ENCODE measurements at places on chromosomes 3 and 15. TPM values are rescaled to one million over a fixed set of nuclear protein-coding genes. Genes with fewer than 3 reads are reported as not detected.
A peak's percentile ranks its signal among the peaks of the same experiment; 100 is the strongest.

GRCh38 chr15:65375871-65376607 lies 1.8 kb downstream of the IGDCC3 start:
- no peak overlapping the region for H3K27ac ChIP-seq
- H3K4me1 ChIP-seq, result peaks cover 10% of the 10 kb centered on the region
- peaks cover 77% of the 10 kb centered on the region for H3K27me3 ChIP-seq
- no peak for DNase-seq
- H3K36me3 ChIP-seq, result no peaks in the 10 kb centered on the region

The SYNPR gene
- total RNA-seq, result not detected

GRCh38 chr15:66144978-66145725 lies 108.4 kb downstream of the MEGF11 start:
- no peaks in the 10 kb centered on the region for H3K36me3 ChIP-seq
- no peak overlapping the region for H3K4me3 ChIP-seq
- H3K27me3 ChIP-seq, result peaks cover under 1% of the 10 kb centered on the region
- peaks cover 4% of the 10 kb centered on the region for H3K4me1 ChIP-seq

DNA sequence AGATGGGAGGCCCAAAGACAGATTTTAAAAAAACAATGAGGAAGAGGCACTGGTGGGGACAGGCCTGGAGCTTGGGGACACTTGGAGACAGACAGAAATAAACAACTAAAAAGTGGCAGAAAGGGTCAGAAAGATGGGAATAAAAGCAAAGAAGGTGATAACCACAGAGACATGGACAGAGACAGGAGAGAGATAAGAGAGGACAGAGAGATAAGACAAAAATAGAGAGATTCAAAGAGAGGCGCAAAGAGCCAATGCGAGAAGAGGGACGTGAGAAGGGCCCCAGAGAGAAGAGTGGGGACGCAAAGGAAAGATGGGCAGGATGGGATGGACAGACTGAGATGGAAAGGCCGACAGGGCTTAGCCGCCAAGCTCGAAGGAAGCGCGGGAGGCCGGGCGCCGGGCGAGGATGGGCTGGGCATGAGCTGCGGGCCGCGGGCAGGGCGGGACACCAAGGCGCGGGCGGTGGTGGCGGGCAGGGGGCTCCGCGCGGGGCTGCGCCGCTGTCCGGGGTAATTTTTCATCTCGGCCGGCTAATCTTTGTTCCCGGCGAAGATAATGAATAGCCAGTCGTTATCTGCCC lies 3.1 kb upstream of the GATA2 start:
- H3K27ac ChIP-seq, result no peak overlapping the region
- H3K4me3 ChIP-seq, result peak overlapping the region; percentile 18
- no peaks in the 10 kb centered on the region for H3K36me3 ChIP-seq
- H3K27me3 ChIP-seq, result peaks cover 75% of the 10 kb centered on the region

The ERICH6 gene
- not detected for total RNA-seq

DNA sequence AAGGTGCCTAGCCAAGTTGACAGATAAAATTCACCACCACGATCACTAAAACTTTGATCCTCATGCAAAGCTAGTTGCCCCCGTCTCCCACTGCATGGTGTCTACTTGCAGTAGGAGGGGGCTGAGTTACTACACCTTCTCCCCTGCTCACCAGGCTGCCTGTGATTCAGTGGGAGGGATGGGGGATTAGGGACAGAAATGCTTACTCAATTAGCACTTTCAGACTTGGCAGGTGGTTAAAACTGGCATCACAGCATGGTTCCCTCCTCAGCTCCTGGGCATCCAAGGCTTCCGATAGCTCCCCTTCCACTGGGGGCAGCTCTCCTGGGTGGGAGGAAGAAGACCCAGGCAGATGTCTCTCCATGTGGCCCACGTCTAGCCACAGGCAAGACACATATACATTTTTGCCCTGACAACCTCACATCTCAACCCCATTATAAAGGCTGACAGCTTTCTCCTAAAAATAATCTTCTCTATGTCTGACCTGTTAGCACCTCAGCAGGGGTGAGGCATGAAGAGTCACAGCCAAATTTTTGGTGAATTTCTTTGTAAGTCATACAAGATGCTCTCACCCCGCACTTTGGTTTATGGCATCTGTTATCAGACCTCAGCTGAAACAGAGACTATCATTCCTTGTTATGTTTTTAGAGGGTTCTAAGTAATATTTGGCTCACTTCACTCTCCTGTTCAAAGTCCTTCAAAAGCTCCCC lies 369.0 kb downstream of the SV2B start:
- H3K27me3 ChIP-seq, result no peaks in the 10 kb centered on the region
- H3K27ac ChIP-seq, result peak overlapping the region; percentile 64

All from activated T-cell treated with anti-CD3 and anti-CD28 coated beads, Interleukin-2, amount 50 U/mL, for 72 hours (primary cell).